ENCODE measurements at places on chromosomes 4 and X. TPM values are rescaled to one million over a fixed set of nuclear protein-coding genes. Genes with fewer than 3 reads are reported as not detected.

- no peak for DNase-seq
These were observed 21.9 kb upstream of the ARHGAP10 start for GRCh38 chr4:147709999-147710398.

DNA sequence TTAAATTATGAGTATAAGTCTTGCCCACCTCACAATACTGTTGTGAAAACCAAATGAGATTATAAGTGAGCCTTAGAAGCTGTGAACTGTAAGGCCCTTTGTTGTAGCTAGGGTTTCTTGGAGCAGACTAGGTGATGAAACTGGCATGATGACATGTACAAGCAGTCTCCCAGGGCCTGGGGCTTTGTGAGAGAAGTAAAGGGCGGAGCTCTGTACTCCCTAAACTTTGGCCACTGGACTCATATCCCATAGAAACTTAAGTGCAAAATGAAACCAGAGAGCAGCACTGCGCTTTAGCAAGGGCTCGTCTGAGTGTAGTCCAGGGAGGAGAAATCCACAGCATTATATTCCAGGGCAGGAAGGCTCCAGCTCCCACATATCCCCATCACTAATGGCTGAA lies 385.6 kb upstream of the FGF16 start:
- DNase-seq: no peak

DNA sequence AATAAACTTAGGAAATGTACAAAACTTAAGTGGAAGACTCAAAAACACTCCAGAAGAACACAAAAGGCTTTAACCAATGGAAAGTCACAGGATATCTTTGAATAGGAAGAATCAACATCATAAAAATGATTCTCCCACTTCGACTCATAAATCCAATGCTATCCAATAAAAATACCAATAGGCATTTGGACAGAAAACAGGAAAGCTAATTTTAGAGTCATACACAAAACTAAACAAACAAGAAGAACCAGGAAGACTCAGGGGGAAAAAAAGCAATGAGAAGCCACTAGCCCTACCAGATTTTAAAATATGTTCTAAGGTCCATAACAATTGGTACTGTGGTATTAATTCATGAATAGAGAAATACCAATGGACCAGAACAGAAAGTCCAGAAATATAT lies 28.2 kb downstream of the SLC9A7 start:
- DNase-seq: no peak

DNA sequence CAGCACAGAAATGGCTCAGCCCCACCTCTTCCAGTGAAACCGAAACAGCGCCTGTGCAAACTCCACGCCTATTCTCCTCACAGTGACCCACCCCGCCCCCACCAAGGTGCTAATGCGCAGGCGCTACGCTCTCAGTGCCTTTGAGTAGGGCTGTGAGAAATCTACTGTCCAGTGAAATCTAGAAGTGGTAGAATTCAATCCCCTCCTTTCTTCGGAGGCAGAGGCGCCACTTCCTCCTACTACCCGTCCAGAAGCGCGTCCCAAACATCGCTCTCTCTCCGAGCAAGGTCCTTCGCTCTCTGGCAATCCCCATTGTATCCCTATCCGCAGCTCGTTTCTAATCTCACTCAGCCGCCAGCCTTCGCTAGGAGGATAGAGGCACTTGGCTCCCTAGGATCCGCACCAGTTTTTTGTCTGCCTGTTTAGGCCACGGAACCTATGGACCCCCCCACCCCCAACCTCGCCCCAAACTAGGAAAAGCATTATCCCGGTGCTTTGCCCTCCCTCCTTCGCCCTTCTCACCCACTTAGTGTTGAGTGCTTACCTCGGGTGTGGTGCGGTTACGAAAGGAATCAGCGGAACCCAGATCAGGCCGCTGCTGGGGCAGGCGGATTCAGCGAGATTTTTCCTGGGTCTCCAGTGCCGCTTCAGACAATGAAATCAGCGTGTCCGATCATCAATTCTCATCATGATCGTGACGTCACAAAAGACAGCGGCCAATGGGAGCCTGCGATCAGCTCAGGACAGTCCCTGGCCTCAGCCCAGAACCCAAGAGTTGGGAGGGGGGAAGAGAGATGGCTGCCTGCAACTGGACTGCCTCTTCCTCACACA lies at the start of gene HDX:
Gene HDX (minus strand): TSS at position 656 of the 831 bp plus-strand sequence. CDS start 27,056 bp downstream, outside the sequence.
- DNase-seq: peak; percentile 34

Gene SPANXB1
- not detected for total RNA-seq

DNA sequence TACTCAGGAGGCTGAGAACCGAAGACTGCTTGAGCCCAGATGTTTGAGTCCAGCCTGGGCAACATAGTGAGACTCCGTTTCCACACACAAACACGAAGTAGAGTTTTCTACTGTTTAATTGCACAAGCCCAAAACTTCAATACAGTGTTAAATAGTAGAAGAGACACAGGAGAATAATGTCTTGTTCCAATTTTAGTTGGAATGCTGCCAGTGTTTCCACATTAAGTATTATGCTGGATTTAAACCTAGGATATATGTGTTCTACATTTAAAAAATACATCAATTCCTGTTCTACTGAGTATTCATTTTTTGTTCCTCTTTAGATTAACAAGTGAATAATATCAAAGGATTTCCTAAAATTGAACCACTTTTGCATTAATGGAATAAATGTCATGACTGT lies 91.3 kb downstream of the LCORL start:
- DNase-seq: no peak

Gene CPE
- total RNA-seq: 8.9 TPM

- no peak for DNase-seq
These were observed 51.8 kb upstream of the JADE1 start for GRCh38 chr4:128757712-128758111.

- DNase-seq: no peak
These were observed 51.5 kb downstream of the WDR19 start for GRCh38 chr4:39233783-39234182.

GRCh38 chrX:16892504-16893362 lies 22.6 kb upstream of the RBBP7 start:
- DNase-seq: no peak

DNA sequence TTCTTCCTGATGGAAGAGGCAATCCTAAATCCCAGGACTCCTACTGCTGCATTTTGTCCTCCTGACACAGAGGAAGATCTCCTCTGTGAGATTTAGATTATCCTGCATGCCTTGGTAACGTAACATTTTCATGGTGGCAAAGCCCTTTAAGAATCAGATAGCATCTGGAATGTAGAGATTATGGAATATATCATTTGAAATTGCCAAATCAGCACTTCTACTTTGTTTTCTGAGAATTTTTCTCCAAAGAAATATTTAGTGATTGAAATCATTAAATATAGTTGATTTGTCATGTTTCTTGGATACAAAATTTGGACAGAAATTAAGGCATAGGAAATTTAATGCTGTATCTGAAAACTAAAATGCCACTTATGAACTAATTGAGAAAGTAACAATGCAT lies 326.9 kb downstream of the EPHA5 start:
- DNase-seq: no peak

Gene CFP
- not detected for total RNA-seq

- peak; percentile 83 for DNase-seq
These were observed 197.8 kb downstream of the PALLD start for GRCh38 chr4:168694667-168695066.

Gene C4orf17
- not detected for total RNA-seq

DNA sequence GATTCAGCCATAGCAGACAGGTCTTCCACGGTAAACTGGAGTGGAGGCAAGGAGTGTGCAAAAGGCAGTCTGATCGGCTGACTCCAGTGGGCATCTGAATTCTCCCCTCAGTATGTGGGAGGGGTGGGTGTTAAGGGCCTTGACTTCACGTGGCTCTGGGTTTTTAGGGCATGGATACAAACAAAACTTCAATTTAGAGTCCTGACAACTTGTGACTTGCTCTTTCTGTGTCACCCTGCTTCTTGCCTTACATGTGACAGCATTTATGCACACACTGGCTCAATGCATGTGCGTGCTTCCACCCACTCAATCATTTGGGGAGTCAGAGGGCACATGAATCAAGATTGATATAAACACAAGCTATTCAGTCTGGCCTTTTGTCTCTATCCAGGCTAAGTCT lies 17.5 kb downstream of the PLP1 start:
- no peak for DNase-seq

DNA sequence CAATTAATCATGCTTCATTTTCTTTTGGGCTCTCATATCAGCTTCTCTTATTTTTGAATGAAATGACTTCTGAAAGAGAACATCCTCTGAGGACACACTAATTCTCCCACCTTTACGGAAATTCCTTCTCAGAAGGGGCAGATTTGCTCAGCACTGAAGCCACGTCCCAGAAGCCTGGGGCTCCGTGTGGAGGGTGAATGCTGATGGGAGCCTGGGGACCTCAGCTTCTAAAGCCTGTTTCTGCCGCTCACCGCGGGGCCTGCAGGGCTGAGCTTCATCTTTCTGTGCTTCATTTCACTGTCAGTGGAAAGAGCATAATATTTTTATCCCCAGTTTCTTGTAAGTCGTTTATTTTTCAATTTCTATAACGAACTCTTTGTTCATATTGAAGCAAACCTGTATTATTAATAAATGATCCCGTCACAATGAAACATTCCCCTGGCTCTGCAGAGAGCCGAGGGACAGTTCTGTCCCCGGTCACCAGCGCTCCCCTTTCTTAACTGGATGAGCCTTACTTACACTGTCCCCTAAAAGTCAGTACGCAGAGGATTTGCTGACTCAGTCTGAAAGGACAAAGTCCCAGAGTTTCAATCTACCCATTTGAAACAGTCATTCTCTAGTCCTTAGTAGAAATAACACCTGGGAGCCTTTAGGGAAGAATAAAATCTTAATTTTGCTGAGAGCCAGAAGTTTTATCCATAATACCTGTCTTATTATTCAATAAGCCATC lies 364.6 kb upstream of the FAT1 start:
- DNase-seq: no peak

Gene RHOXF2
- not detected for total RNA-seq

Gene DCAF4L1
- 0.13 TPM for total RNA-seq

DNA sequence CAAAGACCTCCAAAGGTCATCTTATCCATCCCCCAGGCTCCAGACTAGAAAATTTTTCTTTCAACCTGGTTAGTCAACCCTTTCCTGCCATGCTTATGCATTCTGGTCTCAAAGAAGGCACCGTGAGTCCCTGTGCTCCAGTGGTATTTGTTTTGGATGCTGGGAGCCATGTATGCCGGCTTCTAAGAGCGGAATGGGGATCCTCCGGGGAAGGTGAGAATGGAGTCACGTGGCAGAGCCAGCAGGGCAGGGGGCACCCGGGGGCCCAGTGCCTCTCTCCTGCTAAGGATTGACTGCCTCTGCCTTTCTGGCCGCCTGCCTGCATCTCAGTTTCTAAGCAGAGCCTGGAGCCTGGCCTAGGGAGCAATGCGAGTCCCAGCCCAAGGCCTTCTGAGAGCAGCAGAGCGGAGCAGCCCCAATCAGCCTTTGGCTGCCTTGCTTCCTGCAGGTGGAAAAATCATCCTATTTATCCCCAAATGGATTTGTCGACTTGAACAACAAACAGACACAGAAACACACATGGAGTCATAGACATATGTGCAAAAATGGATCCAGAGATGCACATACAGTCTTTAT lies 141.0 kb downstream of the PJA1 start:
- no peak for DNase-seq

DNA sequence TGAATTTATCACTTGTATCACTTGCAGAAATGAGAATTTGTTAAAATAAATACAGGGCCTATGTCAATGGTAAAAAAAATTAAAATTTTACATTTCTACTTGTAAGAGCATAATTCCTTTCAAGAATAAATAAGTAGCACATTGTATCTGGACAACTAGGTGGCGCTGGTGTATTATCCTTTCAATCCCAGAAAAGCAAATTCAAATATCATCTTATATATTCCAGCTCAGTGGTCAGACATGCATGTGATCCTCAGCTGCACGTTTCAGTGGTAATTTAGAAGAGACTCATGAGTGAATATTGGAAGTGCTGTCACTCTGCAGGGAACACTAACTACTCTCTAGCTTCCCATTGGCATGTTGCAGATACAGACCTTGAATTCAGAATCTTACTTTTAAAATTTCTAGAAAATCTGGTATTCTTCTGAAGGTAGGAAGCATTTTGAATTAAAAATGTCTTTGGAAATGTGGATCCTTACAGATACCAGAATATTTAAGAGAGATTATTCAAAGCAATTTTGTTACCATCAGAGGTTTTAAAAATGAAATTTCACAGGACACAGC lies 1414.7 kb upstream of the TENM3 start:
- peak; percentile 31 for DNase-seq

GRCh38 chr4:143186649-143187048 lies 1.9 kb downstream of the USP38 start:
- no peak for DNase-seq

- no peak for DNase-seq
These were observed 87.4 kb upstream of the TENM3 start for GRCh38 chr4:182155806-182156205.

GRCh38 chr4:94623126-94623911 lies 134.4 kb upstream of the BMPR1B start:
- DNase-seq: no peak
